ENCODE measurements at places on chromosomes 5 and 9.

DNA sequence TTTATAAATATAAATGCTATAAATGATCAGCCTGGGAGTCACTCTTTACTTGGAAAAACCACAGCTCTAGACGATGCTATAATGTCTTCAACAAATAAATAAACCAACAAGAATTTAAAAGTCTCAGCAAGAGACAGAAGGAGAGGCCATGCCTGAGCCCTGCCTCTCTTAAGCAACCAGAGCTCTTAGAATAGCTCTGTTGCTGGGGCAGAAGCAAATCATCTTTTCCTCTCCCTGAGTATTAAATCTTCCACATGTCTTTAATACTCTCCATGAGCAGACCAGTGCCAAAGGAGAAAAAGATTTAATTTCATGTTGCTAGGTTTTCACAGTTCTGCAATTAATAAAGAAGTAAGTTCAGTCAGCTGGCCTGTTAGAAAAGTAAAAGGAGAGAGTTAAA lies 408.0 kb upstream of the SLC30A5 start:
- no peak for DNase-seq

DNA sequence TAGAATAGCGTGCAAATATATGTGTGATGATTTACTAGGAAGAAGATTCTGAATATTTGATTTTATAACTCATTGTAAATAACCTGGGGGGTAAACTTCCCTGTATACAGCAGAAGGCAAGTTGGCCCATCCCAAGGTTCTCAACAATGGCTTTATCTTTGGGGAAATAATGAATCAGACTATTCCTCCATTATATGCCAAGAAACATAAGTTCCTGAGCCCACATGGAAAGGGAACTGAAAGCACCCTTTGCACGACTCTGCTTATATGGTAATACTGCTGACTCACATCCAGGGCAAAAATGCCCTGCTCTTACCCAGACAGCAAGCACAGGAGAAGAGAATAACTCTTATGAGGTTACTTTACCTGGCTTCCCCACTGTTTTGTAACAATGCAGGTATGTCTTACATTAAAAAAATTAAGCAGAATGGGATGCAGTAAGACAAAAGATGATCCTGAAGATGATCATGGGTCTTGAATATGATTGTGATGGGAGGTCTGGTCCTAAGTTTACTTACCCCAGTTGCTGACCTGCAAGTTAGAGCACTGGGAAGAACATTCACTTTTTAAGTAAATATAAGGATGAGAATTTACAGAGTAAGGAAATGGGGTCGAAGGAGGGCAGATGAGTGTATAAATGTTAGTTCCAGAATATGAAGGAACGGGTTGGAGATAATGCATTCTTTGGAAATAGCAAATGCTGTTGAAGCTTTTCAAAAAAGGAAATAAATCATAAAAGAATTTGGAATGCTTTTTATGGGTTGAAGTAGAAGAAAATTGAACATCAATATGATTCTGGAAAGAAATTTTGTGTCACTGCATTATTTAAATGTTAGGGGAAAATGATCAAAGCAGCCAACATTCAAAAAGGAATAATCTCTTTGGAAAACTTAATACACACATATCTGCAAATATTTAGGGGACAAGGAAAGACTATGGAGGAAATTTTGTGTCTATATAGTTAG lies 428.4 kb upstream of the MPDZ start:
- peak; percentile 71 for DNase-seq

- no peak for DNase-seq
Measured at GRCh38 chr9:4937446-4937845, 47.6 kb upstream of the JAK2 start.

DNA sequence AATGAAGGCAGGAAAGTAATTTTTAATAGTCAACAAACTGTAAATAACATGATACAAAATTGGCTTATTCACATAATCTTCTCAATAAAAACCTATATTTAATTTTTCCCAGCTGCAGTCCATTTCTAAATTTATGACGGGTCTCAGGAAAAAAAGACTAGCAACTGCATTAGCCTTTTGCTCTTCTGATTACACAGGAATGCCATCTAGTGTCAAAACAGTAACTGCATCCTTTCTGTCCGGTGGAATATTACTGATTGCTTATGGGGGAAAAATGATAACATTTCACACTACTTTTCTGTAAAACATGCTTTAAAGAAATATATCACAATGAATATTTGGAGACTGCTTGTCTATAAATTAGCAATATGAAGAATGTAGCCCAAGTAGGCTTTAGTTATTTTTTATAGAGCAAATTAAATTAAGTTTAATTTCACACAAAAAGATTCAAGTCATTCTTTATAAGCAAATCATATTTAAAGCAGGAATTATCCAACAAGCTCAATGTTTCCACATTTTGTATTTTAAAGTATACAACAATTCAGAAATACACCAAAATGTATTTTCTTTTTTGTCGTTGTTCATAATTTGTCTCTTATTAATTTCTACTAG lies 534.7 kb downstream of the CDH10 start:
- peak; percentile 13 for DNase-seq

- DNase-seq: no peak
Measured at GRCh38 chr9:7226007-7226640, 468.4 kb downstream of the KDM4C start.

GRCh38 chr5:125713109-125713805 lies 710.0 kb upstream of the GRAMD2B start:
- DNase-seq: no peak

DNA sequence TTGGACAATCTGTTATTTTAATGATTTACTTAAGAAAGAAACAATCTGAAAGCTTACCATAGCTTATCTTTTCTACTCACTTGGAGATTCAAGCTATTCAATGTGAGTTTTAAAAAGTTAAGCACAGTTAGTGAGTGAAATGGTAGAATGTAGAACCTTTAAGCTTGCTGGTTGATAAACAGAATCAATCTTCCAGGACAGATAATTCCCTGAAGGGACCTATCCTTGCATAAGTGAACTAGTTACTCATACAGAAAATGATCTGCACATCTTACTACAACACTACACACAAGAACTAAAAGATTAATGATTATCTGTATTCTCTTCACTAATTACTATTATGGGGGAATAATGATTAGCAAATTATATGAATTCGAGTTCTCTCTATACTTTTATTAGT lies 165.6 kb downstream of the PALM2AKAP2 start:
- no peak for DNase-seq

GRCh38 chr5:38532165-38532669 lies 24.2 kb downstream of the LIFR start:
- no peak for DNase-seq

DNA sequence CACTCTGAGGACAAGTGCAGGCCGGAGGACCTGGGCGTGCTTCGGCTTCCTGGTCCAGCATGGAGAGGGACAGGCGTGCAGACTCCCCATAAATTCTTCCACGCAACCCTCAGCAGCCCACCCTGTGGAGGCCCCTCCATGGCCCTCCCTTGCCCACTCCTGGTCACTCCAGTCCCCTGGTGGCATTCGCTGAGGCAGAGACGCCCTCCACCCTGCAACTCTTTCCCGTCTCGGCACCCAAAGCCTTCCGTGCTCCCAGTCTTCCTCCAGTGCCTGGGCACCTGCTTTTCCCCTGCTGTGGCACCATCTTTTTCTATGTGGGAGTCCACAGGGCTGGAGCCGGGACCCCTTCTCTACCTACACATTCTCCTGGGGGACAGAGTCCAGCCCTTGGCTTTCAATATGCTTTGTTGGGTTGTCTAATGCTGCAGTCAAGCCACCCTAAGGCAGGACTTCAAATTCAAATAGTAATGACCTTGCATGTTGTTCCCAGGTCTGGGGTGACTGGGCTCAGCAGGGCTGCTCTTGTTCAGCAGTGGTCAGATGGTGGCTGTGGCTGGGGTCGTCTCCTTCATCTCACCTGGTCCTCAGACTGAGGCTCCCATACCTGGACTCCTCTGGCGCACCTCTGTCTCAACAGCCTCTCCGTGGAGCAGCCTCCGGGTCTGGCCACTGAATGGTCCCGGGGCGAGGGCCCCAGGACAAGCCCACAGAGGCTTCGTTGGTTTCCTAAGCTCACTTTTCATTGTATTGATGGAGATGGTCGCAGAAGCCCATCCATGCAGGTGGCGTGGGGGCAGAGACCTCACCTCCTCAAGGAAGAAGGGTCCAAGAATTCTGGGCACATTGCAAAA lies 15.2 kb downstream of the MRPL36 start:
- DNase-seq: no peak

- no peak for DNase-seq
Measured at GRCh38 chr5:14545308-14545707, 36.3 kb upstream of the OTULINL start.

- DNase-seq: no peak
Measured at GRCh38 chr5:135377751-135378680, 21.0 kb downstream of the MACROH2A1 start.

- DNase-seq: peak; percentile 75
Measured at GRCh38 chr5:40410231-40410861, 269.4 kb upstream of the PTGER4 start.

DNA sequence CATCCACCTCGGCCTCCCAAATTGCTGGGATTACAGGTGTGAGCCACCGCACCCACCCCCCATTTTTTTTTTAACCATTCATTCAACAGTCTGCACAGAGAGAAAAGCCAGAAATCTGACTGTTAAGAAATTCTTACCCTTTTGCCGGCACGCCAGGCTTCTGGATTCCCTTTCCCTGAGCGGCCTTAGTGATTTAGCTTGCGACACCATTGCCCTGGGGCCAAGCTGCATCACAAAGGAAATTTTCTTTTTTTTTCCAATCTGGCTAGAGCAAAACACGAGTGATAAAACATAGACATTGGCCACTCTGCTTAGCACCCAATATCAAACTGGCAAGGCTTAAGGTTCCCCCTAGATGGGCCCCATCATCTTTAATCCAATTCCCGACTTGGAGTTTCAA lies 21.2 kb upstream of the ATOSB start:
- no peak for DNase-seq

GRCh38 chr5:142375944-142376411 lies 51.2 kb upstream of the SPRY4 start:
- no peak for DNase-seq

- DNase-seq: peak; percentile 58
Measured at GRCh38 chr5:109191153-109191558, 218.6 kb downstream of the PJA2 start.

GRCh38 chr5:151684690-151685361 lies 1.9 kb downstream of the SPARC start:
- DNase-seq: peak; percentile 96

DNA sequence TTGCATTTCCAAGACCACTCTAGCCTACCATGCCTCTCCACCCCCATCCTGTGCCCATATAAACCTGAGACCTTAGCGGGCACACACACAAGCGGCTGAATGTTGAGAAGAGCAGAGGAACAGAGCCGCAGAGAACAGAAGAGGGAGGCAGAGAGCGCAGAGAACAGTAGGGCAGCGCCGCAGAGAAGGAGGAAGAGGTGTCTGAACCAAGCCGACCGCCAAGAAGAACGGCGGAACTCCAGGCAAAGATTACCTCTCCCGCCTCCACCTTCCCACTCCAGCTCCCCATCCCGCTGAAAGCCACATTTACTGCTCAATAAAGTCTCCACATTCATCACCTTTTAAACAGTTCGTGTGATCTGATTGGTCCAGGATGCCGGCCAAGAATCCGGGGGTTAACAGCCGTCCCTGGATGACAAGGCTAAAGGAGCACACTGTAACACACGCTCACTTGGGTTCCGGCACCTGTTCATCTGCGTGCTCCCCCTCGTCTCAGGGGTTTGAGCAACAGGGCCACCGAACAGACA lies 33.2 kb downstream of the GRIN3A start:
- peak; percentile 1 for DNase-seq

DNA sequence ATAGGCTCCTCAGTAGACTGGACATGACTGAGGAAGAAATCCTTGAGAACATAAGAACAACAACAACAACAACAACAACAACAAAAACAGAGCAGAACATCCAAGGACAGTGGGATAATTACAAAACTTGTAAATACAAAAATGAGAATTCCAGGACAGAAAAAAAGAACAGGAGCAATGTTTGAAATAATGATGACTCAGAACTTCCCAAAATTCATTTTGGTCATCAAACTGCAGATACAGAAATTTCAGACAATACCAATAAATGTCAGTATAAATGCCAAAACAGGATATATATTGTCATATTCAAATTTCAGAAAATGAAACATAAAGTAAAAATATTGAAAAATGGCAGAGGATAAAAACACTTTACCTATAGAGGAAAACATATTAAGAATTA lies 259.0 kb downstream of the TRIM36 start:
- DNase-seq: no peak

- DNase-seq: peak; percentile 46
Measured at GRCh38 chr9:130433168-130433946, 11.4 kb upstream of the ASS1 start.

DNA sequence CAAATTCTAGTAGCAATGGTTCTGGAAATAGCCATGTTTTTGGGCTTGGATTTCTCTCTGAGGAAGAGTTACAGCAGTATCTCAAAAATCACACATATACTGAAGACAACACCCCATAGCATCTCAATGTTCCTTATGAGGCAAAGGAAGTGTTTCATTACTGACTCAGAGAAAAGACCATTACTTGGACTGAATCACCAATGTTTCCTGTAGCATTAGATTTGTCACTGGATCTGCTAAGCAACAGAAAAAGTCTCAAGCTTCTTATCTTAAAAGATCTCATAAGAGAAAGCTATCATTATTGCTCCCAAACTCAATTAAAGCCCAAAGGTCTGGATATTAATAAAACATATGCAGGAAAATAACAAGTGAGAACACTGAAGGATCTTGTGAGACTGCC lies 272.4 kb downstream of the ADAMTS6 start:
- peak; percentile 94 for DNase-seq

DNA sequence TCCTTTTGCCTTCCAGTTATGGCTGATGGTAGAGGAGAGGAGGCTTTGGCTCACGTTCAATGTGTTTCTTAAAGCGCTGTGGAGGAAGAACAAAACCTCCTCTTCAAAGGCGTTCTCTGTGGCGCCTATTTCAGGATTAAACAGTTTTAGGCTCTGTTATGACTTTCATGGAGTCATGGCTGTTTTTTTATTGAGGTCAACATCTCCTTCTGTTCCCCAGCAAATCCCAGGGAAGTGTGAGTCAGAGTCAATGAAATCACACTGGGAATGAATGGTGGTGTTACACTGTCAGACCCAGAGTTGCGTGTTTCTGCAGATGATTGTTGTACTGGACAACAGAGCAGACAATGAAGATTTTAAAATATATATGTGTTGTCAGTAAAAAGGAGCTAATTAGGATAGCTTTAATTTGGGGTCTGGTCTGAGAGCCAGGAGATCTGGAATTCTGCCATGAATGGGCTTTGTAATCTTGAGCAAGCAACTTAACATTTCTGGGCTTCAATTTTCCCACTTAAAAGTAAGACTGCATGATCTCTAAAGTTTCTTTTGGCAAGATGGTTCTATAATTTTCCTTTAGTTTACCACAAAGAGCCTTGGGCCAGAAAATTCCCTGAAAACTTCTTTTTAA lies 240.7 kb downstream of the CSNK1G3 start:
- DNase-seq: peak; percentile 93

Data from astrocyte of the spinal cord (primary cell).